ENCODE measurements at places on chromosomes 1 and 21. TPM values are rescaled to one million over a fixed set of nuclear protein-coding genes. Genes with fewer than 3 reads are reported as not detected.

ZRANB2 gene
- 116 TPM for total RNA-seq

- no peak for DNase-seq
Observed at GRCh38 chr1:210104103-210104502, 128.5 kb upstream of the SERTAD4 start.

DNA sequence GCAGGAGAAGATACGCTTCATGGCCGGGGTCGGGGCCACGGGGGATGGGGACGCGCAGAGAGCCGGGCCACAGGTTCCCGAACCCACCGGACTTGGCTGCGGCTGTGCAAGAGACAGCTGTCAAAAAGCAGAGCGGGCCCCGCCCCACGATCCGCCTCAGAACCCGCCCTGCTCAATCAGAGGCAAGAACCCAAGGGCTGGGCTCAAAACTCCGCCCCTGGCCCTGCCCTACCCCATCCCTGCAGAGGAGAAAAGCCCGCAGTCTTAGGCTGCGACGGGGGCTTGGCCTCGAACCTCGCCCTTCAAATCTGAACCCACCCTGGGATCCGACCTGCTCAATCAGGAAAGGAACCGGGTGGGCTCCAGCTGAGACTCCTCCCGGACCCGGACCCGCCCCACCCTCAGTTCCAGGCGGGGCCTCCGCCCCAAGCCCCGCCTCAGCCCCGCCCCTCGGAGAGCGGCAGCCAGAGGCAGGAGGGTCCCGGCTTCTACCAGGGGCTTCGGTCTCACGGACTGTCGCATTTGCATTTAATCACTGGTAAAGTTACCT, at the start of gene ANKRD35:
Gene ANKRD35 (minus strand): TSS at position 129 of the 550 bp plus-strand sequence. CDS start 108 bp downstream, at position 21.
- DNase-seq, result peak; percentile 44

- DNase-seq, result no peak
Observed at GRCh38 chr1:18948048-18948912, 8.2 kb downstream of the IFFO2 start.

- no peak for DNase-seq
Observed at GRCh38 chr21:15741510-15741909, 11.7 kb downstream of the USP25 start.

DNA sequence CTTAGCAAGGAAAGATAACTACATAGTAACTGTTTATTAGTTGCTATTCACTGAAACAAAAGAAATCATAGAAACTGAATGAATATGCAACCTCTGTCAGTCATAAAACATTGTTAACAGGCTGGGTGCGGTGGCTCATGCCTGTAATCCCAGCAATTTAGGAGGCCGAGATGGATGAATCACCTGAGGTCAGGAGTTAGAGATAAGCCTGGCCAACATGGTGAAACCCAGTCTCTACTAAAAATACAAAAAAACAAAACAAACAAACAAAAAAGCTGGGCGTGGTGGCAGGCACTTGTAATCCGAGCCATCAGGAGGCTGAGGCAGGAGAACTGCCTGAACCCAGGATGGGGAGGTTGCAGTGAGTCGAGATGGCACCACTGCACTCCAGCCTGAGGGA, 44.1 kb downstream of the CRB1 start:
- DNase-seq, result no peak

DNA sequence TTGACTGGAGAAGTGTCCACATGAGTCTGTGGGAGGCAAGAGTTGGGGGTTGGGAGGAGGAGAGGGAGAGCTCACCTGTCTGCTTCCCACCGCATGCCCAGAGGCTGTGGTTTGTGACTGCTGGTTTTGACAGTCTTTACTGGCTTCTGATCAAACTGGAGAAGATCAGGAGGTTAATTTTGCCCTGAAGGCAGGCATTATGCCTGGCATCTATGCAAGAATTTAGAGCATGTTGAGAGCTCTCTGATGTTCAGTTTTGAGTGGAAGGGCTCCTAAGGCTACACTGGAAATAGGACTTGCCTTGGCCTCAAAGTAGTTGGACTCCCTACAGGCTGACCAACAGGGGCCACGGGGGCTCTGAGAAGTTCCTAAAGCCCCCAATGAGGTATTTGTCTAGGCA, 101.6 kb downstream of the TLR5 start:
- DNase-seq, result no peak

GRCh38 chr1:165539306-165539705, 4.5 kb upstream of the LRRC52 start:
- no peak for DNase-seq

DNA sequence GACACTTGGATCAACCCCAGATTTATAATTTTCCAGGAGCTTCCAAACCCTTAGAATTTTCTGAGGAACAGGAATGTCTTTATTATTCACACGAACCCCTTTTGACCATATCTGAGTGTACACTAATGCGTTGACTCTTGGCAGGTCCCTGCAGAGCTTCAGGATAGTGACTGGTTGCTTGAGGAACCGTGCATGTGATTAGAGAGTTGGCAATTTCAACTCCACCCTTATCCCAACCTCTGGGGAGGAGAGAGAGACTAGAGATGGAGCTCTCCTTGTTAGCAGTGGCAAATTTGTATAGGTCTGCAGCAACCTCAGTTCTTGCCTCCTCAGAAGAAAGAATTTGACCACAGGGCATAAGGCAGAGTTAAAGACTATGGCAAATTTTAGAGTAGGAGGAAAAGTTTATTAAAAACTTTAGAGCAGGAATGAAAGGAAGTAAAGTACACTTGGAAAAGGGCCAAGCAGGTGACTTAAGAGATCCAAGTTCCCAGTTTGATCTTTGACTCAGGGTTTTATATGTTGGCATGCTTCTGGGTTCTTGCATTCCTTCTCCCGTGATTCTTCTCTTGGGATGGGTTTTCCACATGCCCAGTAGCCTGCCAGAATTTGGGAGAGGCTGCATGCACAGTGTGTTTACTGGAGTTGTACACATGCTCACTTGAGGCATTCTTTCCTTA, 93.8 kb upstream of the ETV3 start:
- no peak for DNase-seq

DNA sequence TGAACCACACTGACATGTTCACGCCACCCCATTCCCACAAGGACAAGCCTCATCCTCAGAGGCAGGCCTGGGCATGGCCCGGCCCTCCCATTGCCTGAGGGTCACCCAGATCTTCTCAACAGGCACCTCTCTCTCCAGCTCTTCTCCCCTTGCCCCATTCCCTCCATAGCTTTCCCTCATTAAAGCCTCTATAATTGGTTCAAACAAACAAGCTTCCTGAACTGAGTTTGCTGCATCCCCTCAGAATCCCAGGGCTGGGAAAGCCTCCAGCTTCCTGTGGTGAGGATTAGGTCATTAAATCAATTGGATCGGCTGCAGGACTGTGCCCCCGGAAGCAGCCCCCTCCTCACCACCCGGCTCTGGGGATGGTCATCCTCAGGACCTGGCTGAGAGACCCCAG, 18.9 kb downstream of the CTNNBIP1 start:
- no peak for DNase-seq
